SW480 (cell line): ENCODE measurements at places on chromosomes 5 and 9.

GRCh38 chr9:20663133-20663532 lies 20.9 kb upstream of the FOCAD start:
- DNase-seq: no peak

- DNase-seq: no peak
These were observed 30.8 kb downstream of the IL7R start for GRCh38 chr5:35887321-35888100.

DNA sequence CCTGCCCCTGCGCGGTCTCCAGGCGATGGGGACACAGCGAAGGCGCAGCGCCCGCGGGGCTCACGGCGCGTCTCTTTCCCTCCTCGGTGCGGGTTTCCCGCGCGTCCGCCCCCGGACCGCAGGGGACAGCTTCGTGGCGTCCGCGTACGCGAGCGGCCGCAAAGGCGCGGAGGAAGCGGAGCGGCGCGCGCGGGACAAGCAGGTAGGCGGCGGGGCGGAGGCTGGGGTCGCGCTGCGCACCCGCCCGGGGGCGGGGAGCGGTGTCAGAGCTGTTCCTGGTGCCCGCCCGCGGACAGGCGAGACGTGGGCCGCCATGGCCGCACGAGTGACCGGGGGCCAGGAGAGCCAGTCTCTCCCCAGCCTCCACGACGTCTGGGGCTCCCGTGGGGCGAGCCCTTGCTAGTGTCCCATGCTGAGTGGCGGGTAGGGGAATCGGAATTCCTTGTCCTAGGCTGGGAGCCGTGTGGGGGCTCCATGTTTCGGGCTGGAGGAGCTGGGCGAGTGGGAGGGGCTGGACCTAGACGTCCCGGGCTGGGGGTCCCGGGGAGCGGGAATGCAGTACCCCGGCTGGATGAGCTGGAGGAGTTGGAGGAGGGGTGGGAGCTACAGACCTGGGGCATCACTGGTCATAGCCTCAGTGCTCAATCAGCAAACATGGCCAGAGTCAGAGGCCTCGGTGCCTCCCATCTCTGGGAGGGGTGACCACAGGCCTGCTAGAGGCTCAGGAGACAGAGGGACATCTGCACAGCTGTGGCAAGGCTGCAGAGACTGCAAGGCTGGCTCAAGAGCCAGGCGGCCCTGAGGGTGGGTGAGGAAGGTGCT lies 968 bp downstream of the NKD2 start:
- DNase-seq: no peak

GRCh38 chr5:9898319-9898718 lies 268.2 kb upstream of the TAS2R1 start:
- peak; percentile 31 for DNase-seq

- no peak for DNase-seq
These were observed 379.4 kb downstream of the SEMA5A start for GRCh38 chr5:9166202-9167112.

- DNase-seq: no peak
These were observed 33.6 kb downstream of the SEC61B start for GRCh38 chr9:99255651-99256050.

- no peak for DNase-seq
These were observed 22.1 kb downstream of the CEMIP2 start for GRCh38 chr9:71746023-71746757.
